ENCODE measurements at places on chromosomes 1 and 21.

- DNase-seq, result no peak
Observed at GRCh38 chr1:80989455-80989854, 811.3 kb upstream of the ADGRL2 start.

DNA sequence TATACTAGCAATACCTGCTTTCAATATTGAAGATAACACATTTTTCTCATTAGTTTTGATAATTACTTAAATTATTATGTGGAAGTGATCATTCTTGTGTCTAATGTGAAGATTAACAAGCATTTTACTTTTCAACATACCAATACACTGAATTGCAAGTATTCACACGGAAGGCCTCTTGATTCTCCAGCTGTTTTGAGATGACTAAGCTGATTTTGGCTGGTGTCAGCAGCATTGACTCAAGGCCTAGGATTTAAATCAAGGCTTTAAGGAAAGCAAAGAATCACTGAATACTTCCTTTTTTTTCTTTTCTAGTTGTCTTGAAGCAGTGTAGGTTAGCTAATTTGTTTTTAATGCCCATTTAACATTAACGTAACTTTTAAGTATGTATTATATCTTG, 373.7 kb downstream of the SRGAP2C start:
- DNase-seq, result peak; percentile 21

DNA sequence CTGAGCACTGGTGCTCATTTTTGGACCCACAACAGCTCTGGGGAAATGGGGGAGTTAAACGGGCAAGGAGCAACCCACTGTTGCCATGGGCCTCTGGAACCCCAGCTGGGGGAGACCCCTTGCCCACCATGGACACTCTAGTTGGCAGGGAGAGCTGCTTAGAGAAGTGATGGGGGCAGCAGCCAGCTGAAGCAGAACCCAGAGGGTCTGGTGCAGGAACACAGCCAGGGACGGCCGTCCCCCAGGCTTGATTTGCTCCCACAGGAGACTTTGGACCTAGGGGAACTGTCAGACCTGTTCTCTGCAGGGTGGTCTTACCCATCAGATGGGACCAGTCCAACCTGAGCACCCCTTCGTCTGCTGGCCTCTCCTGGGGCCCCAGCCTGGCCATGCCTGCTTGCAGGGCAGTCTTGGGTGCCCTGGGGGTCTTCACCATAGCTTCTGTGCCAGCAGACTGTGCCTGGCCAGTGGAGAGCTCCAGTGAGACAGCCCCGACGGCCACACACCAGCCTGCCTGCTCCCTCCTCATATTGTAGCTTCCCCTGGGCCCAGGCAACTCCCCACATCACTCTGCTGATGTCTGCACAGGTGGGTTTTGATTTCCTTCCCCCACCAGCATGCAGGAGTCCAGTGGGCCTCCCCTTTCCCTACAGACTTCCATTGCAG, 11.3 kb downstream of the SPATC1L start:
- DNase-seq, result no peak

DNA sequence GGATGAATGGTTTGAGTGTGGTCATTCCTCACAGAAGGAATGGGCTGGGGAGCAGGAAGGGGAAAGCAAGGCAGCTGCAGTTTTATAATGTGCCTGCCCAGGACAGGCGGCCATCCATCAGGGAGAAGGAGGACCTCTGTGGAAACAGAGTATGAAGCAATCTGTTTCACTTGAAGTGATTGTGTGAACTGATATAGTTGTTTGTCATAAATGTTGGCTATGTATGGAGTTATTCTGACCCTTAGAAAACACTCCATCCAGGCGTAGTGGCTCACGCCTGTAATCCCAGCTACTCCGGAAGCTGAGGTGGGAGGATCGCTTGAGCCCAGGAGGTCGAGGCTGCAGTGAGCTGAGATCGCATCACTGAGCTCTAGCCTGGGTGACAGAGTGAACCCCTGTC, 46.5 kb downstream of the NENF start:
- DNase-seq, result peak; percentile 32

DNA sequence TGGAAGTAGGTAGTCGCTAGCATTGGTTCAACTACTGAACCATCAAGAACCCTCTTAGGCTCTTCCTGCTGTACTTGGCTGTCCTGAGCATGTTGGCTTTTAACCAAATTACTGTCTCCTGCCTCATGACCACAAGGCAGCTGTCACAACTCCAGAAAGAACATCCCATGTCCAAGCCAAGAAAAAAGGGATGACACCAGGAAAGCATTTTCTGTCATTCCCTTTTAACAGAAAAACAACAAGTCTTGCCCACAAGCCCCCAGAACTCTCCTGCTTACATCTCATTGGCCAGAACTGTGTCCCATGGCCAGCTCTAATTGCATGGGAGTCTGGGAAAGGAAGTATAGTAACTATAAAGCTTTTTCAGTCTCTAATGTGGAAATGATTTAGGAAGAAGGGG, 2.4 kb upstream of the RNU5D-1 start:
- no peak for DNase-seq

DNA sequence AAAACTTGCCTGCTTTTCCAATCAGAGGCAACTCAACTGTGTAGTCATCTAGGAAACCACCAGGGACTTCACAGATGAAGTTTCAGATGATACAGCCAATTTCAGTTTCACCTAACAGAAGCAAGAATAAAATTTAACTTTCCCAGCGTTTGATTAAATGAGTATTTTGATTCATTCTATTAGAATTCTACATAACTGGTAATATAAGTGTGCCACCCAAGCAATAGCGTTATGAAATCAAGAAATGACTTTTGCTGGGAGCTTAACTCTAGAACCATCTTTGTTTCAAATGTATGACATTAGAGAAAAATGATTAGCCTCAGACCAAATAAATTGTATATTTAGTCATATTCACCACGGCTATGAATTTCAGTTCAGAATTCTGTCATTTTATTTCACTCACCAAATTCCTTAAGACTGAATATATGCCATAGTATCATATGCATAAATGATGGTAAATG, 239.3 kb downstream of the NRIP1 start:
- DNase-seq, result no peak

- no peak for DNase-seq
Observed at GRCh38 chr1:212004895-212005608, 30.3 kb downstream of the INTS7 start.

- DNase-seq, result no peak
Observed at GRCh38 chr1:26824731-26825130, 1.8 kb upstream of the ZDHHC18 start.

DNA sequence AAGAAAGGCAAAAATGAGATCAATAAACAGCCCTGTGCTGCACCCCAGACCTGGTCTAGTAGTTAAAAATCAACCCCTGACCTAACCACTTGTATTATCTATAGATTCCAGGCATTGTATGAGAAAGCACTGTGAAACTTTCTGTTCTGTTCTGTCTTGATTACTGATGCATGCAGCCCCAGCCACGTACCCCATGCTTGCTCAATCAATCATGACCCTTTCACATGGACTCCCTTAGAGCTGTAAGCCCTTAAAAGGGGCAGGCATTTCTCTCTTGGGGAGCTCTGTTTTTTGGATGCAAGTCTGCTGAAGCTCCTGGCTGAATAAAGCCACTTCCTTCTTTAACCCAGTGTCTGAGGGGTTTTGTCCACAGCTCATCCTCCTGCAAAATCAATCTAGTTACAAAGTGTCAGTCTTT, 24.2 kb upstream of the CD34 start:
- no peak for DNase-seq

DNA sequence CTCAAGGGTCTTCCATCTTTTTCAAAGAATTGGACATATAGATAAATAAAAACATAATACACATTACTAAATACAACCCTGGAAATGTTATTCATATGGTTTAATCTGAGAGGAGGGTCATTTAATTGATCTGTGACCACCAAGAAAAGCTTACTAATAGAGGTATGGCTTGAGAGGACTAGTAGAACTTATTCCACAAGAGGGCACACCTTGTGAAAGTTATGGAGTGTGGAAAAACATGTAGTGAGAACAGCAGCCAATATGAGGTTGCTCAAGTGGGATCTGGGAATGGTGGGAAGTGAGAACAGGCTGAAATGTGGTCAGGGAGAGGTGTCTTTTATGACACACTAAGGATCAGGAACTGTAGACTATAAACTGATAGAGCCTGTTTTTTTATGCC, 973.5 kb upstream of the B3GALT2 start:
- DNase-seq, result peak; percentile 1

GRCh38 chr1:180178511-180179161, 24.0 kb downstream of the QSOX1 start:
- DNase-seq, result peak; percentile 64

- no peak for DNase-seq
Observed at GRCh38 chr1:168438626-168439025, 105.2 kb downstream of the XCL2 start.

GRCh38 chr1:12570291-12570690, 47.7 kb downstream of the DHRS3 start:
- DNase-seq, result no peak

DNA sequence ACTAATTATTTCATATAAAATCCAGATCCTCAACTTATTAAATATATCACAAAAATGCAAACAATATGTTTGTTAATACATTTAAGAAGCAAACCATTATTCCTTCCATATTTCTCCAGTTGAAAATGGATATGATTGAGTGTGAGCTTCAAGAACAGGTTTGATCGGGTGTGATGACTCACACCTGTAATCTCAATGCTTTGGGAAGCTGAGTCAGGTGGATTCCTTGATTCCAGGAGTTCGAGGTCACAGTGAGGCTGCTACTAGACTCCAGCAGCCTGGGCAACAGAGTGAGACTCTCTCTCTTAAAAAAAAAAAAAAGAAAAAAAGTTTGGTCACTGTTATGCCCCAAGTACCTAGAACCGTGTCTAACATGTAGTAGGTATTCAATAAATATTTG, 42.9 kb upstream of the RRP15 start:
- no peak for DNase-seq

GRCh38 chr1:22925111-22925510, 47.6 kb downstream of the LACTBL1 start:
- no peak for DNase-seq

DNA sequence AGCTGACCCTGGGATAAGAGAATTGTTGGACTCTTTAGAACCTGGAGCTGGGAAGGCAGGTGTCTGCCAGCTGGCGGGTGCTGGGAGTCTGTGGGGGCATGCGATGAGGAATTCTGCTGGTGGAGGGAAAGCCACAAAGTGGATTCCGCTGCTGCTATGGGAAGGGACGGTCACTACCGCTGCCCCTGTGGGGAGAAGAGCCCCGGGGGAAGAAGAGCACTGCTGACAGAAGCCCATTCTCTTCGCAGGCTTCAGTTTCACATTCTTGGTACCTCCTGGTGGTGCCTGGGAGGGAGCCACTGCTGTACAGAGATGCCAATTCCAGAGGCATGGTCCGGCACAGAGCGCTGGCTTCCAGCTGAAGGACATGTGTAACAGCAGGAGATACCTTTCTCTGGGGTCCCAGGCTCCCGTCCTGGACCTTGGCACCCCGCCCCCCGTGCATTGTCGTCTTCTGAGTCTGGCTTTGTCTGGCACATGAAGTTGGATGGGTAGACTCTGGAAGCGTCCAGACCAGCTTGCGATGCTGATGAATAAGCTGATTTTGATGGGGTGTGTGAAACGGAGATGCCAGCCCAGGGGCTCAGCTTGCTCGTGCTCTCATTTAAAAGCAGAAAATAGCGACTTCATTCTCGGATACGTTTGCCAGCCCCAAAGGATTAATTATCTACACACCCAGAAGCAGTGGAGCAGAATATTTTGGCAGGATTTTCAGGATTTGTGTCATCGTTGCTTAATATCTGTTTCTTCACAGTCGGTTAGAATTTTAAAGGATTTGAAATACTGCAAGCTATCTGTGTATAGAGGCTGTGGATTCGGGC, 13.2 kb downstream of the PDXK start:
- no peak for DNase-seq

GRCh38 chr21:25582888-25583287, 24.4 kb downstream of the MRPL39 start:
- no peak for DNase-seq

GRCh38 chr1:87051965-87052364, 137.5 kb downstream of the HS2ST1 start:
- no peak for DNase-seq

DNA sequence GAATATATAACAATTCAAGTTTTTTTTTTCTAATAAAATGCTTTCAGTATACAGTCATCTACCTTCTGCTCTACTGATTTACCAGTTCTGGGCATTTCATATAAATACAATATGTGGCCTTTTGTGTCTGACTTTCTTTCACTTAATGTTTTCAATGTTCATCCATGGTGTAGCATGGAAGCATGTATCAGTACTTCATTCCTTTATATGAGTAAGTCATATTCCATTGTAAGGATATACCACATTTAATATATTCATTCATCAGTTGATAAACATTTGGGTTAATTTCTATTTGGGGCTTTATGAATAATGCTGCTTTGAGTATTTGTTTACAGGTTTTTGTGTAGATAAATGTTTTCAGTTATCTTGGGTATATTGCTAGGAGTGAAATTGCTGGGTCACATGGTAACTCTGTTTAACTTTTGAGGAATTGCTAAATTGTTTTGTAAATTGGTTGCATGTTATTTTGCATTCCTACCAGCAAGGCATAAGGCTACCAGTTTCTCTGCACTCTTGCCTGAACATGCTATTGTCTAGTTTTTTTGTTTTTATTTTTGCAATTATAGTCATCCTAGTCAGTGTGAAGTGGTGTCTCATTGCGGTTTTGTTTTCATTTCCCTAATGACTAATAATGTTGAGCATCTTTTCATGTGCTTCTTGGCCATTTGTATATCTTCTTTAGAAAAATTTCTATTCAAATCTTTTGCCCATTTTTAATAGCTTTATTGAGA, 206.1 kb downstream of the TM2D1 start:
- no peak for DNase-seq

- no peak for DNase-seq
Observed at GRCh38 chr1:37821481-37821880, 13.5 kb upstream of the YRDC start.

DNA sequence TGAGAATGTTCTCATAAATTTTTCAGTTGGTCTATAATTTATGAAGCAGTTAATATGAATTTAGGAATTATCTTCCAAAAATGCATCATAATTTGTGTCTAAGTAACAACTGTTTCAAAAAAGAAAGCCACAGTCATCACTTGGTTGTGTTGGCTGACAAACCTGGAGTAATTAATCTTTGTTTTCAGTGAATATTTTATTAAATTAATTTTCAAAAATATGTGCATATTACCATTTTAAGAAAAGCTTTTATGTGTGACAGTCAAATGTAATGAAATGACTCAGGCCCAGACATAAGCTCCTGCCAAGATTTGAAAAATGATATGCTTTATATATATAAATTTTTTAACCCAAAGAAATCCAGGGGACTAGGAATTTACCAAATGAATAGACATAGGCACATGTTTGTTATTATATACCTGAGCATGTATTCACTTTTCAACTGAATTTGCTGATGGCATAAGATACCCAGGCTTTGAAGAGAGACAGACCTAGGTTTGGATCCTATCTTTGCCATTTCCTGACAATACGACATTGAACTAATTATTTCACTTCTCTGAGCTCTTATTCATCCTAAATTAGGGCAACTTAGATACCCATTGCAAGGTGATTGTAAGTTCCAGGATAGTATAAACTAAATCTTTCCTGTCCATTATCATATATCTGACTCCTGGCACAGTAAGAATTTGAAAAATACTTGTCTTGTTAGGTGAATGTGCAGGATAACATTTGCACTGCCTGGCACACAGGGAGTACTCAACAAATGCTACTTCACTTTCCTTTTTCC, 729.5 kb upstream of the ADGRL2 start:
- DNase-seq, result no peak

GRCh38 chr1:228917342-228917741, 182.1 kb downstream of the RHOU start:
- DNase-seq, result no peak

- no peak for DNase-seq
Observed at GRCh38 chr1:115307661-115308060, 30.4 kb downstream of the NGF start.
